Stimulated activated CD4-positive, alpha-beta T cell treated with anti-CD3 and anti-CD28 coated beads, TNF-alpha, amount 100 ng/mL, for 48 hours (primary cell): ENCODE measurements at places on chromosomes 5 and 9.

DNA sequence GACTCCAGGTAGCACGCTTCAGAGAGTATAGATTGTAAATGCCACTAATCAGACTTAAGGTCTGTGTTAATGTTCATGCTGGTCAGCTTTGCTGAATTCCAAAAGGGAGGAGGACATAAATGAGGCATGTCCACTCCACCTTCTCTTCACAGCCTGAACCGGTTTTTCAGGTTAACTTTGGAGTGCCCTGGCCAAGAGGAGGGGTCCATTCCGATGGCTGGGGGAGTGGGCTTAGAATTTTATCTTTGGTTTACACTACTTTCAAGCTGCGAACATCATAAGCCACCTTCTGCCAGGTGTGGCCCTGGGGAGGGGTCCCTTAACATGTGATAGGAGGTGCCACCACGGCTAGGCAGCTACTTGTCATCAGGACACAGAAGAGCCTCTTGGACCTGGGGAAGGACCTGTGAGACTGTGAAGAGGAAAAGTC, 24.2 kb downstream of the ABO start:
- DNase-seq: no peak

DNA sequence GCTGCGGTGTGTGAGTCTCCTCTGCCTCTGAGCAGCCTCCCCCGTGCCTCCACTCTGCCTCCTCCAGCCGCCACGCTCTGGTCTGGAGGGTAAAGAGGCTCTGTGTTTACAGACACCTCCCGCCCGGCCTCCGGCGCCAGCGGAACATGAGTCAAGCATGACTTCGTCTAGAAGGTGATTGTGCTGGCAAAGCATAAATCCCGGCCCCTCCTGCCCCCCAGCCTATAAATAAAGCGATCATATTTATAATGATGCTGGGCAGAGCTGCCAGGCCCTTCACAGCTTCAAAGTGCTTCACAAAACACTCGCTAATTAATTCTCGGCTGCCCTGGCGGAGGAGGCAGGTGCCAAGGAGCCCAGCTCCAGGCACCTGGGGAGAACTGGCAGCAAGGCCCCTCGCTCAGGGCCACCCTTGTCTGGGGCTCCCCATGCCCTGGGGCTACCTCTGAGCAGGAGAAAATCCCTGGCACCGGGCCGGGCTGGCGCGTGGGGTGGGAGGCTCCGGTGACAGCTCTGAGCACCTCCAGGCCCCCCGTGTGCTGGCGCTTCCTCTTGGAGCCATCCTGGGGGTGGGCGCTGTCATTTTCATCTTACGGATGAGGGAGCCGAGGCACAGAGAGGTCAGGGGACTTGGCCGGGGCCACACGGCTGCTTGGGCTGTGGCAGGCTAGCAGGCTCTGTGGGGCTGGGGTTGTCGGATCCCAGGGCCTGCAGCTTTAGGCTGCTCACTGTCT, 87.8 kb downstream of the RXRA start:
- DNase-seq: no peak

- no peak for DNase-seq
Measured at GRCh38 chr9:96556701-96557461, 62.8 kb downstream of the CDC14B start.

DNA sequence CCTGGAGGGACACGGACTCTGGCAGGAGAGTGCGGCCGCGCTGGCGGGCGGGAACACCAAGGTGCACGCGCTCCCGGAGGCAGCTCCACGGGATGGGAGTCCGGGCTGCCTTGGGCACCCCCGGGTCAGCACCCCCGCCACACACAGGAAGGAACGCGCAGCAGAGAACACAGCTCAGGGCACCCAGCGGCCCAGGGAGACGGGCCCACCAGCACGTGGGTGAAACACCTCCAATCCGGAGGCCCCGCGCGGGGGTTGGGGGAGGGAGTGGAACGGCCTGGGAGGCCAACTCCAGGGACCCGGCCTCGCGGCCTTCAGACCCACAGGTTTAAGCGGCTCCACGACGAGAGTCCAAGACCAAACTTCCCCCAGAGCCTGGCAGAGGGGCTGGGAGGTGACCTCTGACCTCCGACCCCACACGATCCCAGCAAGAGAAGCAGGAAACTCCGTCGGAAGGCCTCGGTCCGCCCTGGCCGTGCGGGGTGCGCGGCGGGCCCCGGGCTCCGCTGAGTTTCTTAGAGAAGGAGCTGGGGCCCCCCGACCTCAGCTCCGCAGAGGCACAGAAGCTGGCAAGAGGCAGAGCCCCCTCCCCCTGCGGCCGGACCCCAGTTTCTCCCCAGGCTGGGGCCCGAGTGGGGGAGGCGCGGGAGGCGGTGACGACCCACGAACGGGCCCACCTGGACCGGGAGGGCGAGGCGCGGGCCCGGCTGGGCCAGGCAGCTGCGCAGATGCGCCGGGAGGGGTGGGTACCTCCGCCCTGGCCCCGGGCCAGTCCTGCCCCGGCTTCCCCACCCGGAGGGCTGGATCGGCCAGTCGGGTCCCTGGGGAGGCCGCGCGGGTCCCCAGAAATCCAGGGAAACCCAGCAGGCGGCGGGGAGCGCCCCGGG, 851 bp downstream of the NACC2 start:
- no peak for DNase-seq

GRCh38 chr5:179495906-179496455, 54.4 kb upstream of the RUFY1 start:
- DNase-seq: no peak

DNA sequence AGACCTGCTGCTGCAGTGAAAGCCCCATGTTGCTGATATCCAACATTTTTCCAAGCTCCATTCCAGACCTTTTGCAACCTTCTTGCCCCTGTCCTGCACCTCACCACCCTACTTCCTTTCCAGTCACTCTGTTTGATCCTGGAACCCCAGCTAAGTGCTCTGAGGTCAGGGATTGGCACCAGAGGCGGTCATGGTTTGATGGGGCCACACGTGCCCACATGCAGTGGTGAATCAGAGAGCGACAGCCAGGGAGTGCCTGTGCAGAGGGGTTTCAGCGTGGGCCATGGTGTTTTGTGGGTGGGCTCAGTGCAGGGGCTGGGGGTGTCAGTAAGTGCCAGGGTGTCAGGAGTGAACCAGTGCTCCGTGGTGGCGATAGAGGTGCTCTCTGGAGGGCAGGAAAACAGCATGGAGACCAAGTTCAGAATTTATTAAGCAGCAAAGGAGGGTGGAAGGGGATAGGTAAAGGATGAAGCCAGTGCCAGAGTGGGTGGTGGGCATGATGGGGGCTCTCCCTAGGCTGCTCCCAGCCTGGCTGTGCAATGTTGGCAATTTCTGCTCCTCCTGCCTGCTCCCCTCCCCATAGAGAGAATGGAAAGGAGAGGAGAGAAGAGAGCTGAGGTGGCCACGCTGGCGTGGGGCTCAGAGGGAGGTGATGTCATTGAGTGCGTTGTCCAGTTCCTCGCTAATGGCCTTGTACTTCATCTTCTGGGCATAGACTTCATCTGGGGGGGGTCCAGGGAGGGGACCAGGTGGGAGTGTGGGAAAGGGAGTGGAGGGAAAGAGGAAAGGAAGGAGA, 7.0 kb downstream of the TPM2 start:
- DNase-seq: no peak

DNA sequence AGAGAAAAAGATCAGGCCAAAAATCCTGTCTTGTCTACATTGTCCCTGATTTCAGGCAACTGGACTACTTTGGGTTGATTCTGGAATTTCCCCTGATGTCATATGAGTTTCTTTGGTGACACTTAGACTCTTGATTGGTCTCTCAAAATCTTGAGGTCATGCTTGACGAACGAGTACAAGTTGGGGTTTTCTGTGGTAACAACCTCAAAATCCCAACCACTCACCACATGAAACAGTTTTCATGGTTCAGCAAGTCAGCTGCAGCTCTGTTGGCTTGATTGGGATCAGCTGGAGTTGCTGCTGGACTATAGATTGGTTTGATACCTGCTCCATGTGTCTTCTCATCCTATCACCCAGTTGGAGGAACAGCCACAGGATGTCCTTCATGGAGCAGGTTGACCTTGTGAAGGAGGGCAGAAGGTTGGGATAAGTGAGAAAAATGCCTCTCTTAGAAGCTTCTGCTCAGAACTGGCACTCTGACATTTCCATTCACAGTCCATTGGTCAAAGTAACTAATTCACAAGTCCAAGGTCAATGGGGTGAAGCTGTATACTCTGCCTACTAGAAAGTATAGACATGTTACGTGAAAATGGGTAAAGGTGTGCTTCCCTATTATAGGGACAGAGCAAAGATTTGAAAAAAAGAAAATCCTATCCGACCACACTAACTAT, 284.5 kb downstream of the SH3GL2 start:
- DNase-seq: no peak

DNA sequence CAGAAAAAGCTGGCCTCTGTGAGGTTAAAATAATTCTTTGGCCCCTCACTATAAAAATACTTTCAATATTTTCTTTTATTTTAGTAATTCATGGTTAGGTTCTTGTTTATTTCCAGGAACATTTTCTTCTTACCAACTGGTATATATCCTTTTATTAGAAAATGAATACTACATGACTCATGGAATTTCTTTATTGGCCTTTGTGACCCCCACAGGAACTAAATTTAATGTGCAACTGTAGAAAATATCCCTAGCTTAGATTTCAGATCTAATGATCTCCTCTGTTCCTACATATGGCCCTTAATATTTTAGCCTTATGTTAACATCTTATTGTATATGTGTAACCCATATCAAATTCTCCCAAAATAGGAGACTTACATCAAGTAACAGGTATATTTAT, 429.9 kb downstream of the NR2F1-AS1 start:
- DNase-seq: no peak

GRCh38 chr5:137660349-137660817, 75.5 kb downstream of the KLHL3 start:
- peak; percentile 43 for DNase-seq

- no peak for DNase-seq
Measured at GRCh38 chr5:14109771-14110170, 33.4 kb upstream of the TRIO start.

DNA sequence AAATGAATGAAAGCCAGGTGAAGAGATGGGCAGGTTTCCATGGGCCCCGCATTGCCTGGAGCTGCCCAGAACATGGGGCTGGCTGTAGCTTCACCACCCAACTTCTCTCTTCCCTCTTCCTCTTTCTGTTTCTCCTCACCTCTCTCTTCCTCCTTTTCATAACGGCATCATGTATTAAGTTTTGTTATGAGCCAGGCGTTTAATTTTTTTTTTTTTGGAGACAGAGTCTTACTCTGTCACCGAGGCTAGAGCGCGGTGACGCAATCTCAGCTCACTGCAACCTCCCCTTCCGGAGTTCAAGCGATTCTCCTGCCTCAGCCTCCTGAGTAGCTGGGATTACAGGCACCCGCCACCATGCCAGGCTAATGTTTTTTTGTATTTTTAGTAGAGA, 13.0 kb upstream of the SPINK4 start:
- DNase-seq: no peak

DNA sequence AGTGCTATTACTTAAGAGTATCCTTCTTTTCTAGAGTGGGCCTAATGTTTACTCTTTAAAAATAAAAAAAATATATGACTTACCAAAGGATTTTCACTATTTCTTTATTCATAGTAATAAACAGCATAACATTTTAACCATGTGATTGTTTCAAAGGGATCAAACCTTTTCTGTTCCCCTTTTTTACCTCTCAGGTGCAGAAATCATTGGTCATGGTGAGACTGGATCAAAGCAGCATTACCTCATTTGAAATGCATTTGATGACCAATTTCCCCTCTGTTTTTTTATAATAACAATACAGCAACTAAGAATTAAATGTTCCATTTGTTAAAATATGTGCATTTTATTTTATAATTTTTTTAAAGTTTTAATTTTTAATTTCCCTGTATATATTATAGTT, 598.0 kb upstream of the RGMB start:
- no peak for DNase-seq

DNA sequence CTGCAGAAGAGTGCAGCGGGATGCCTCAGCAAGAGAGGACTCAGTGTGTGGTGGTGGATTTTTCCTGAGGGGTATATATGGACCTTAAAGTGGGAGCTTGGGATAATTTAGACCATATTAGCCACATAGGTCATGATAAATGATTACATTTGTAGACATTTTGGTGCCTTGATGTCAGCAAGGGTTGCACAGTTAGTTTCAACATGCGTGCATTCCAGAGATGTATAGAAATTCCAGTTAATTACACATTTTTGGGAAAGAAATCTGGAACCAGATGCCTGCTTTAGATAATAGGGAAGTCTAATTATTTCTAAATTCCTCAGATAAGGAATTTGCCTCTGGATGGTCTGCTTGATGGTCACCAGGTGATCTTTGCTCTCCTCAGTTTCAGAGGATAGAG, 440.6 kb upstream of the PAPPA start:
- DNase-seq: no peak

DNA sequence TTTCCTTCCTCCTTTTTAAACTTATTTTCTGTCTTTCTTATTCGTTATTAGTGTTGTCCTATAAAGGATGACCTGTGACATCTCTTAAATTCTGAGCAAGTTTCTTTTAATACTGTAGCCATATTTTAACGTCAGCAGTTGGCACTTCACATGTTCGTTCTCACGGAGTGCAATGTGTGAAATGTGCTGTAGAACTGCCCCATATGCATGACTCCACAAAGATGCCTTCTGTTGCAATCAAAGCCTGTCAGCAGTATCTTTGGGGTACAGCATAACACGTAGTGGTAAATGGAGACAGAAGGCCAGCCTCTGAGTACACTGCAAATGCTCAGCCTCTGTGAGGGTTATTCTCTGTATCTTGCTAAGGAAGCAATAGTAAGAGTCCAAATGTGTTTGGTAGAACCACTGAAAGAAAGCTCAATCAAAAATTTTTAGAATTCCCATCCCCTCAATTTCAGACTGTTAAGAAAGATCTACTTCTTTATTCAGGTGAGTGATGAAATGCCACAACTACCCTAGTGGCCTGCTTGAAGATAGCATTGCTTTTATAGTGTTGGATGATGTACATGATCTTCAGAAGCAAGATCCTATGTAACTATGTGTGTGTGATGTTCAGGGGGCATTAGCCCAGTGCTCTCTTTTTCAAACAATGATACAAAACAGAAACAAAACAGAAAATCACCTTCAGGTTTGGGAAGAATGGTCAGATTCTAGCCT, 277.7 kb downstream of the TMEM167A start:
- DNase-seq: no peak

DNA sequence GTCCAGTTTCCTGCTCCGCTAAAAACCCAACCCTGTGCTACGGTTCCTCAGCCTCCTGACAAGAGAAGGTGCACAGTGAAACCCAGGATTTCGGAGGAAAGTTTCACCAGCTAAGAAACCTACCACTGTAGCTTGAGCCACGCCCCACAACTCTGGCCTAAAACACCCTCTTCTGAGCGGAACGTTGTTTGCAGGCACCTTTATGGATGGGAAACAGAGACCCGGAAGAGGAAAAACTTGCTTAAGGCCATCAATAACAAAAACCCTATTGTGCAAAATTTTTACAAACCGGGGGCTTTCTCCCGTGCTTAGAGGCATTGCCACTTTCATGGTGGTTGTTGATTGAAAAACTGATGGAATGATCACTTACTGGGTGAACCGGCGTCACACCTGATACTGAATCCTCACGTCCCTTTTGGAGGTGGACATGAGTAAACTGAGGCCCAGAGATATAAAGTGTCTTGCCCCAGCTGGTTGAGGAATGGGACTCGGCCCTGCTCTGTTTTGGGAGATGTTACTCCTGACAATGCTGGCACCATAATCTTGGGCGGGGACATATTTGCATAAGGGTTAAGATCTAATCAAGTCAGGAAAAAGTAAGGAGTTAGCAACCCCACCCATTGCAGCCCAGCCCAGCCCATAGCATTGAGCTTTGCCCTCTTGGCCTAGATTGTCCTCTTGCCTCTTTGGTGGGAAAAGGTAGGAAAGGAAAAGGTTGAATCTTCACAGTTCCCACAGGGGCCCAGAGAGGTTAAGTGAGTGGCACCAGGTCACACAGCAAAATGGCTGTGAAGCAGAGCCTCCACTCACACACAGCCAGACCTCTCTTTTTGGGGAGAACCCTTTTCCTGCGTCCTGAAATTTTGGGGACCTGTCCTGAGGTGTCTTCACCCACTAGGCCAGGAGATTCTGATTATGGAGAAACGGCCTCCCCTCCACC, 23.2 kb upstream of the PTGS1 start:
- DNase-seq: no peak
